Stimulated activated CD4-positive, alpha-beta T cell treated with anti-CD3 and anti-CD28 coated beads, TNF-alpha, amount 100 ng/mL, for 48 hours (primary cell): ENCODE measurements at places on chromosomes 13 and 19.

DNA sequence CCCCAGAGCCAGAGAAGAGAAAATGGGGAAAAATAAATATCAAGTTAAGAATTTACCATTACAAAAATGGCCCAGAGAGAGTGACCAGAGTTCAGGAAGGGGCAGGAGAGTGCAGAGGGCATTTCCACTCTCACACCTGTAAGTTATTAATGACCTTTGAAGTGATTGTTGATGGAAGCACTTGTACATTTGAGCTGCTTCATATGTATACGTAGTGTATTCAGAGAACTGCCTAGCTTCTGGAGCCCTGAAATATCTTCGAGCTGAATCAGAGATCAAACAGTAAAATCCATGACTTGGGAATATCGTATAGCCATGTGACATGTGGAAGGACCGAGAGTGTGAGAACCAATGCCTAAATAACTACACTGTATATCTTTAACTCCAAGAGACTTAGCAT lies 49.2 kb upstream of the PCCA start:
- no peak for DNase-seq

- no peak for DNase-seq
Observed at GRCh38 chr13:94296471-94296870, 183.0 kb downstream of the DCT start.

- no peak for DNase-seq
Observed at GRCh38 chr13:102912599-102912998, 66.8 kb downstream of the ERCC5 start.

DNA sequence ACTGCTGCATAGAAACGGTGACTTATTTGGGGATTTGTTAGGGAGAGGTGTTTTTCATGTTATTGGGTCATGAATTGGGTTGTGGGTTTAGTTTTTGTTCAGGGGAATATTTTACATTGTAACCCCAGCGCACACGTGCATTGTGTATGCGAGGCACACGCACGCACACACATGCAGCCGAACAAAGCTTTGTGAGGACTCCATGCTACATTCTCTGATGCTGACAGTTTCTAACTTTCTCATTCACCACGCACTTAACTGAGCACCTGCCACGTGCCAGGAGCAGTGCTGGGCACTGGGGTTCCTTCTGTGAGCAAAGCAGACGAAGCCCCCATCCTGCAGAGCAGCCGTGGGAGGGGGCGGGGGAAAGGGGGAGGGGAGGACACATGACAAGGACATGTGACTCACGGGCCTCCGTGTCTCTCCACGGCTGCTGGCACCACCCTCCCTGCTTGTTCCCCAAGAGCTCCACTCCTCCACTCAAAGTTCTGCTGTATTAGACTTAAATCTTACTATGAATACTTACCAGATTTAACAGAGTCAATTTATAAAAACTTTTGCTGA lies 55.6 kb downstream of the SLC7A9 start:
- no peak for DNase-seq

GRCh38 chr19:31470229-31470939 lies 121.1 kb upstream of the TSHZ3 start:
- no peak for DNase-seq

DNA sequence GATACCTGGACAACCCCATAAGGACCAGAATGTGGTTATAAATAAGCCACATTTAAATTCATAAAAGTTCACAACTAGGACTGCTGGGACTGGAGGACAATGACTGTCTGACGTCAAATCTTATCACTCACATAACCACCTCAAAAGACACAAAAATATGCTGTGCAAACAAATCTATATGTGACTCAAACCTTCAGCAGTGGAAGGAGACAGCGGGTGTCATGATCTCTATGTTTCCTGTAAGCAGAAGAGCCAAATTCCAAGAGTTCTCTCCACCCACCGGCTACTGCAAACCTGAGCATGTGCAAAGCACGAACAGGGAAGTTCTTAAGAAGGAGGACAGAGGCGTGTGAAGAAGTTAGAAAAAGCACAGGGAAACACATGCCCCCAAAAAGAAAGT lies 113.2 kb downstream of the MYCBP2 start:
- DNase-seq, result no peak

GRCh38 chr19:15197942-15198341 lies 2.9 kb downstream of the NOTCH3 start:
- no peak for DNase-seq

GRCh38 chr19:584240-585001 lies 5.3 kb upstream of the HCN2 start:
- peak; percentile 63 for DNase-seq
